ENCODE measurements at places on chromosomes 4 and X.

DNA sequence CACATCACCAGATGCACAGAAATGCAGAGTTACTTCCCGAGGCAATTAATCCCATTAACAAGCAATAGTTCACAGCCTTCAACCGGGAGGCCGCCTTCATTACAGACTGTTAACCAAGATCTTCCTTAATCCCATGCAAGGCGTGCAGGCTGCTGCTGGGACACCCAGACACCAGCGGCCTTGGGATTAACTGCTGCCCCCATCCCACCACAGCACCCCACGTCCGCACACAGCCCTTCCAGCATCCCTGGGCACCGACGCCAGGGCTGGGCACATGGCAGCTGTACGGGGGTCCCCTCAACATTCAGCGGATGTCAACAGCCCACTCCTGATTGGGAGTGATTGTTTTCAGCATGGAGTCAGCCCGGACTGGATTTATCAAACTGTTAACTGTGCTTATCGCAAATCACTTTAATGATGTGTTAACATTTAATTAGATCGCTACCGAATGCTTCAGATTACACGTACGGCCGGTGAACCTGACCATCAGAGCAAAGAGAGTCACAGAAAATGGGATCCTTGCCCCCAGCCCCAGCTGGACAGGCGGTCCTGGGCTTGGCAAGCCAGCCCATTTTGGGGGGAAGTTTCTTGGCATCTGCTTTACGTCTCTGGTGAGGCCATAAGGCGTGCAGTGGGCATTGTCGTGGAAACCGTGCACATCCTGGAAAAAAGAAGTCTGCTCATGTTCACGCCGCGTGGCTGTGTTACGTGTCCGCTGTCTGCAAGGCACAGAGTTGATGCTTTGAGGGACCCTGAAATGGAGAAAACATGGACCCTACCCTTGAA, 126.4 kb downstream of the HMX1 start:
- no peak for DNase-seq

- no peak for DNase-seq
Measured at GRCh38 chrX:6199486-6199885, 29.2 kb downstream of the NLGN4X start.

GRCh38 chr4:95092766-95093165, 335.0 kb downstream of the BMPR1B start:
- DNase-seq = no peak

DNA sequence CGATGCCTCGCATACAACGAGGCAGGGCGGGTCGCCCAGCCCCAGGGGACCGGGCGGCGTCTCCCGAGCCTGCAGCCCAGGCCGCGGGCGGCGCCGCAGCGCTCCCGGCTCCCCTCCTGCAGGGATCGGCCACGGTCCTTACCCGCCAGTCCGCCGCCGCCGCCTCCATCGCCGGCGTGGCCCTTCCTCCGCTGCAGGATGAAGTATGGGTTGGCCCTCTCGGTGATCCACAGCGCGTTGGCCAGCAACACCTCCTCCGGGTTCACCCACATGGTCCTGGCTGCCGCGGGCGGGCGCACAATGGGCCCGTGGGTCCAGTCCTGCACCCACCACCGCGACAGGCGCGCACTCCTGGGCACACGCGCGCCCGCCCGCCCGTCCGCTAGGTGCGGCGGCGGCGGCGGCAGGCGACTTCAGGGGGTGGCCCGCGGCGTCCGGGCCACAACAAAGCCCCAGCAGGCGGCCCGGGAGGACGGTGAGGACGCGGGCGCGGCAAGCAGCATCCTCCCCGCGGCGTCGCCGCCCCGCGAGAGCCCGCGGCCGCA, 339 bp downstream of the TBC1D9 start:
- DNase-seq = no peak

DNA sequence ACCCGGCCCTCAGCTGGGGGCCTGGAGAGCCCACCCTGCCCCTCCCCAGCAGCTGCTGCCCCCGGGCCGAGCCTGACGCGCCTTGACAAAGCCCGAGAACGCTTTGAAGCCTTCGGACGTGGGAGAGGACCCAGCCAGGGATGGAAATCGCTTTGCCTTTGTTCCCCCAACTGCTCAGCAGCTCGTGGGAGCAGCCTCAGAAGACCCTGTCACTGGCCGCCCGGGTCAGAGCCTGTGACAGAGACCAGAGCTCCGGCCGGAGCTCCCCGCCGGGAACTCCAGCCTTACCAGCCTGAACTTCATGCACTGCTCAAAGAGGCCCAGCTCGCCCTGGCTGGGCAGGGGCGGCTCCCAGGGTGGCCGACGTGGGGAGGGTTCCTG, 2.6 kb upstream of the SLC6A8 start:
- no peak for DNase-seq

DNA sequence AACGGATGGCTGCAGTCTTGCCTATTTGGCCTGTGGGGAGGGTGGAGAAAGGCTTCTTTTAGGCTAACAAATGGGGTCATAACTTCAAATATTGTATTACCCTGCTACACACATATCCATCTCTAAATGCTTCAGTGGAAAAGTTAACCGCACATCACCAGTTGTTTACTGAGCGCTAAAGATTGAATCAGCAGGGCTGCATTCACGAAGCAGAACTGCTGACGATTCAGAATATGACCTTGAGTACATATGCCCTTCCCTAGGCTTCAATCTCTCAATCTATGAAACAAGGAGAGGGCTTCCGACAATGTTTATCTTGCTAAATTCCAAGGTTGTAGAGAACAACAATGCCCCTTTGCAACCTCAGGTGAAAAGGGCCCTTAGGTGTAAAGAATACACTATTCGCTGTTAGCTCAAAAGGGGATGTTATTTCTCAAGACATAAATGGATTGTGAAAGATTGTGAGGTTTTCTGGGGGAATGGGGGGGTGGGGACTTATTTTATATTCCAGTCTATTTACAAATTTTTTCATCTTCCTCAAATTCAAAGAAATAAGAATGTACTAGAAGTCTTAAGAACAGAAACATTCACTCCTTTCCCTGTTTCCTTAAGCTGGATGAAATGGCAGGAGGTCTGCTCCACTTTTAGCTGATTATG, 2.6 kb upstream of the ATP6AP2 start:
- DNase-seq = no peak

GRCh38 chr4:28475381-28475780, 1614.7 kb downstream of the STIM2 start:
- DNase-seq = no peak
